ENCODE measurements at places on chromosomes 1 and 21.

- DNase-seq: no peak
Measured at GRCh38 chr1:16141573-16142336, 14.1 kb downstream of the EPHA2 start.

GRCh38 chr1:4380564-4381168, 273.7 kb upstream of the AJAP1 start:
- DNase-seq: no peak

GRCh38 chr1:87830432-87830978, 501.8 kb downstream of the LMO4 start:
- no peak for DNase-seq

DNA sequence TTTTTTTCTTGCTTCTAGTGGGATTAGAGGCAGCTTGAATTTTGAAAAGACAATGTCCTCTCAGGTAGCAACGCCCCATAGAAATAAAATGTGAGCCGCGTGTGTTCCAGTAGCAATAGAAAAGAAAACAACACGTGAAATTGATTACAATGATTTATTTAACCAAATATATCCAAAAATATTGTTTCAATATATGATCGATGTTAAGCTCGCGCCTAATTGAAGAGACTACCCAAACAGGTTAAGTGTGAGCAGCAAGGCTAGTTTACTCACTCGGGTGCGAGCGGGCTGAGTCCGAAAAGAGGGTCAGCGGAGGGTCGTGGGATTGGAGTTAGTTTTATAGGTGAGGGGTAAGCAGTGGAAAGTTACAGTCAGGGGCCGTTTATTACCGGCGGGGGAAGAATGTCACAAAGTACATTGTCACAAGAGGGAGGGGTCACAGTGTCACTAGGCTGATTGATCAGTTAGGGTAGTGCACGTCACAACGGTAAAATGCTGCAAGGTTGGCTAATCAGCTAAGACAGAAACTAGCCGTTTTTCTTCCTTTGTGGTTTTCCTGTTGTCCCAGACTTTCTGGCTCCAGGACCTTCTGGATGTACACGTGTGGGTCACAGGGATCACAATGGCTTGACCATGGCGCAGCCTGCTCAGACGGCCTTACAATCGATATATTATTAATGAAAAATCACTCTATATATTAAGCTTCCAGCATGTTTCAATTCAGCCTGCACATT, 697 bp upstream of the ZNF670 start:
- DNase-seq: no peak

DNA sequence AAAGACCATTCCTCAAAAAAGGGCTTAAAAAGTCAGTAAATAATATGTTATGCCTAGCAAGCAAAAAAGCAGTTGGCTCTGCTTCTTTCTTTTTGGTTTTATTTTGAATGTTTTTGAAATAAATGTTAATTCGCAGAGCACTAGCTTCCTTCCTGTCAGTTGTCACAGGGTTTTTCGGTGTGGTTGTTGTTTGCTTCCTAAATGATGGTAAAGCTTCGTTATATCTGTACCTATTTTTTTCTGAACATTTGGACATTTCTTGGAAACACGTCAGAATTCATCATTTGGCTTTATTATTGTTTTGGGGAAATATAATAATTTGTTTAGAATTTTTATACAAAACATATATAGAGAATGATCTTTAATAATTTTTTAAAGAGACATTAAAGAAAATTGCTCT, 351.9 kb upstream of the SGIP1 start:
- DNase-seq: no peak

- DNase-seq: no peak
Measured at GRCh38 chr21:23963454-23963853, 1643.8 kb downstream of the MRPL39 start.

GRCh38 chr1:64675718-64676345, 69.0 kb upstream of the RAVER2 start:
- no peak for DNase-seq

- DNase-seq: no peak
Measured at GRCh38 chr1:200668514-200669313, 993 bp downstream of the DDX59 start.

DNA sequence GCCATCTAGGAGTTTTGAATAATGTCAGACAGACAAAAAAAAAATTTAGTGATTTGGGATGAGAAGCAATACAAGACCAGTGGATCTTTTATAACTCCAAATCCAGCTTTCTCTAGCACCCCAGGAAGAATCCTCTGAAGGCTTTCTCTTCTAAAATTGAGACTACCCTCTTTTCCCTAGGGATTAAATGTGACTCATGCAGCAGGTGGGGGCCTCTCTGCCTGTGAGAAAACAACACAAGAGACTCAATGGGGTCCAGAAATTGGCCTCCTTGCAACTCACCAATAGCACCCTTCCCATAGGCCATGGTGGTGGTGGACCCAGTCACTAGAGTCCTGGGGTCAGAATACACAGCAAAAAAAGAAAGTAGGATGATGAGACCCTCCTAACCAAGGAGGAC, 120.3 kb upstream of the ATP1A1 start:
- no peak for DNase-seq

GRCh38 chr1:14961661-14962267, 191.8 kb upstream of the TMEM51 start:
- DNase-seq: no peak

GRCh38 chr1:30984165-30984889, 75.8 kb upstream of the SDC3 start:
- no peak for DNase-seq

DNA sequence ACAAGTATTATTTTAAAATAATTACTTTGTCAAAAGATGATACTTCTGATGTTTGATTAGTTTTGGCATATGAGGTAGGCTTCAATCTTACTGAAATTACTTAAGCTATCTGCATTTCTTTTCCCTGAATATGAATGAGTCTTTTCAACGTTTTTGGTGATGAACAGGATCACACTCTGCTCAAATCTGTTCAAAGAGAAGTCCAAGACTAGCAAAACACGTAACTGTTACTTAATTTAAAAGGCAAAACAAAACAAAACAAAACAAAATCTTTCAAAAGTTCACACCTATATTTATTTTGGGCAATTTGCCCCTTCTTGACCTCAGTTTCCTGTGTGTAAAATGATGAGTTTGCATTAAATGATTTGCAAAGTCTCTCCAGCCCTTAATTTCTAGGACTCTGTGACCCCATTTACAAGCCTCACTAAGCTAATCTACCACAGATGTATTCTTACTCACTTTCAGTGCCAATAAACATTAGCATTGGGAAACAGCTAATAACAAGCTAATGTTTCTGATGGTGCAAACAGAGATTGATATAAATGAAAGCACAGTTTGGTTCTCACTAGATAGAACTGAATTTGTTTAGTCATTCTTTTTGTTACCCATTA, 865.4 kb downstream of the LTN1 start:
- DNase-seq: no peak

- no peak for DNase-seq
Measured at GRCh38 chr1:76690766-76691165, 176.5 kb upstream of the ST6GALNAC5 start.

GRCh38 chr1:21278860-21279845, 11.1 kb downstream of the ECE1 start:
- DNase-seq: no peak

- DNase-seq: no peak
Measured at GRCh38 chr1:5839881-5840550, 152.2 kb downstream of the NPHP4 start.

- no peak for DNase-seq
Measured at GRCh38 chr1:86573763-86574484, 27.0 kb downstream of the CLCA4 start.

- DNase-seq: no peak
Measured at GRCh38 chr1:97427371-97427770, 493.5 kb downstream of the DPYD start.

- DNase-seq: no peak
Measured at GRCh38 chr1:53543130-53543777, 84.1 kb downstream of the DMRTB1 start.

GRCh38 chr21:38917043-38917774, 111.5 kb downstream of the ETS2 start:
- no peak for DNase-seq

DNA sequence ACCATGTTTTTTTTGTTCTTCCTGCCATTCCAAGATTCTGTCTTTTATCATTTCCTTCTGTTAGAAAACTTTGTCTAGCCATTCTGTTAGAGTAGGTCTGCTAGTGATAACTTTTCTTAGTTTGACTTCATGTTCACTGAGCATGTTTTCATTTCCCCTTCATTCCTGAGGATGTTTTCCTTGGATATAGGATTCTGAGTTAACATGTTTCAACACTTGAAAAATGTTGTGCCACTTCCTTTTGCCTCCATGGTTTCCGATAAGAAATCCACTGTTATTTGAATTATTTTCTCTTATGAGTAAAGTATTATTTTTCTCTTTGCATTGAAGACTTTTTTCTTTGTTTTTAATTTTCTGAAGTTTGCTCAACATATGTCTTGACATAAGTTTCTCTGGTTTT, 66.7 kb downstream of the ATP1A1 start:
- DNase-seq: no peak

DNA sequence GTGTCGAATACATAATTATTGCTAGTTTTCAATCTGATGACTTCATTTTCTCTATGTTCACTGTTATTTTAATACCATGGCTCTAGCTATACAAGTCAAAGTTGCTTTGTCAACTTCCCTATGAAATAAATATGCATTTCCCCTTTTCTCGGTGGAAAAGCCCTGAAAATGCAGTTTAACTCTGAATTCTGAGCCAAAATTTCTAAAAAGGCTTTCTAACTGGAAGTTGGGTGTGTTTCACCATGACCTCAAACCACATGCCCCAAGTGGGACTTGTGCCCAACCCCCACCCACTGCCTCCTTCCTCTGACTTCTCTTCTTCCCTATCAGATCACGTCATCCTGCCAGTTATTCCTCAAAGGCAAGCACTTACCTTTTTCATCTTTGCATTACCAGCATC, 8.9 kb downstream of the MKNK1 start:
- DNase-seq: peak; percentile 52

DNA sequence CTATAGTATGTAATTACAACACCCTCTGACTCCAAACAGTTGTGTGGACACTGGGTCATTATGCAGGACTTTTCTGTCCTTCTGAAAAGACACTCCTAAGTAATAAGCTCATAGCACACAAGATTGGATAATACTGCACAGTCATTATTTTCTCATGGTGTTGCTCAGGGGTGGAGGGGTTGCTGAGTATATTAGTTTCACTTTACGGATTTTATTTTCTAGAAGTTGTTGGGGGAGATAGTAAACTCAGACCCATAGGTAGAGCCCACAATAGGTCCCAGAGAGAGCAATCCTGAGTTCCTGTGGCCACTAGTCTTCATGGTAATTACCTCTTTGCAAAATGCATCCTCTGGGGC, 53.4 kb downstream of the DUSP10 start:
- no peak for DNase-seq

- DNase-seq: no peak
Measured at GRCh38 chr1:57860325-57860724, 436.5 kb upstream of the DAB1 start.

GRCh38 chr21:14737284-14737691, 191.2 kb upstream of the SAMSN1 start:
- no peak for DNase-seq

GRCh38 chr1:78101514-78101913, 55.7 kb downstream of the GIPC2 start:
- no peak for DNase-seq

- DNase-seq: no peak
Measured at GRCh38 chr1:211382182-211382713, 55.6 kb downstream of the TRAF5 start.
